ENCODE measurements at places on chromosomes 7 and 10. TPM values are rescaled to one million over a fixed set of nuclear protein-coding genes. Genes with fewer than 3 reads are reported as not detected.

- DNase-seq: no peak
Observed at GRCh38 chr10:7258948-7259523, 151.8 kb downstream of the SFMBT2 start.

- no peak for DNase-seq
Observed at GRCh38 chr10:89221919-89222318, 14.8 kb upstream of the CH25H start.

GRCh38 chr7:158549616-158550393 lies 37.8 kb downstream of the PTPRN2 start:
- DNase-seq: peak; percentile 43

- no peak for DNase-seq
Observed at GRCh38 chr10:125692601-125693523, 9.9 kb upstream of the TEX36 start.

GRCh38 chr10:33010132-33011037 lies 52.4 kb upstream of the ITGB1 start:
- no peak for DNase-seq

- DNase-seq: no peak
Observed at GRCh38 chr10:3525832-3526449, 259.1 kb downstream of the KLF6 start.

DNA sequence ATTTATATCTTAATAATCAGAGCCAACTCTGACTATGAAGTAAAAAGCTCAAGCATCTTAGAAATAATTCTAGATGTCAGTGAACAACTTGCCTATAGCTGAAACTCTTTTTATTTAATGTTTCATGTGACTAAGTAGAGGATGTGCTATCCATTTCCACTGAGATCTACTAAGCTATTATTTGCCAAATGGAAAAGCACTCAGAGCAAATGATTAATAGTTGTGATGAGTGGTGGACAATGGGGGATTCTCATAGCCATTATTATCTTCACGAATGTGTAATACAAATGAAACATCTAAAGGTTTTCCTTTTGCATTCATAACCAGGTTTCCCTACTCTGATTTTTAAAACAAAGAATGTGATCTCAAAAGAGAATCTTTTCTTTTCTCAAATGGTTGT lies 126.6 kb upstream of the GNAI1 start:
- no peak for DNase-seq

DNA sequence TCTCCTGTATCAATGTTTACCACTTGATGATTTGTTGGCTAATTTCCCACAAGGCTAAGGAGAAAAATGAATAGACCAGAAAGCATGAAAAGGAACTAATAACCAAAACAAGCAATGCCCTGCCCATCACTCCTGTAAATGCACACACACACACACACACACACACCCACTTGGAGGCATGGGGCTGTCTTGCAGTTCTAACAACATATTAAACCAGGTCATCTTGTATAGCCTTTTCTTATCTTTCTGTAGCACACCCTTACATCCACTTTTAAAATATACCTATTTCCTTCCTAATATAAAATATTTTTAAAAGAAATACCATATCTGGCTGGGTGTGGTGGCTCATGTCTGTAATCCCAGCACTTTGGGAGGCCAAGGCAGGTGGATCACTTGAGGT lies 105.3 kb downstream of the CTTNBP2 start:
- DNase-seq: no peak

- no peak for DNase-seq
Observed at GRCh38 chr7:14937581-14937980, 35.0 kb upstream of the DGKB start.

GRCh38 chr10:18429335-18429734 lies 222.1 kb downstream of the NSUN6 start:
- no peak for DNase-seq

DNA sequence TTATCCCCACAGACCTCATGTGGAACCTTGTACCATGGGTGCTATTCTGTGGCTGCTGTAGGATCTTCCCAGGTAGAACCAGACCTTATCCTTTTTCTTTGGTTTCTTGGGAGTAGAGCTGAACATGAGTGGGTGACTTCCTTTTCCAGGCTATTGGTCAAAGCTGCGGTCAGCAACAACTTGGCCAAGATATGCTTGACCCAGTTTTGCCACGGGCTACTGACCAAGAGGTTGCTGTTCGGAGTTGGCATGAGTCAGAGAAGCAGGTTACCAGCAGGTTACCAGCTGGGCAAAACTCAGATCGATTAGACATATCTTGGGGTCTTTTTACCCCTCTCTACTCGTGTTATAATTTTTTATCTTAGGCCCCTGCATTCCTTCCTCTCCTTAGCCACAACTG lies 36.7 kb upstream of the HDAC9 start:
- DNase-seq: no peak

GRCh38 chr10:91412354-91413087 lies 2.4 kb downstream of the HECTD2 start:
- no peak for DNase-seq

DNA sequence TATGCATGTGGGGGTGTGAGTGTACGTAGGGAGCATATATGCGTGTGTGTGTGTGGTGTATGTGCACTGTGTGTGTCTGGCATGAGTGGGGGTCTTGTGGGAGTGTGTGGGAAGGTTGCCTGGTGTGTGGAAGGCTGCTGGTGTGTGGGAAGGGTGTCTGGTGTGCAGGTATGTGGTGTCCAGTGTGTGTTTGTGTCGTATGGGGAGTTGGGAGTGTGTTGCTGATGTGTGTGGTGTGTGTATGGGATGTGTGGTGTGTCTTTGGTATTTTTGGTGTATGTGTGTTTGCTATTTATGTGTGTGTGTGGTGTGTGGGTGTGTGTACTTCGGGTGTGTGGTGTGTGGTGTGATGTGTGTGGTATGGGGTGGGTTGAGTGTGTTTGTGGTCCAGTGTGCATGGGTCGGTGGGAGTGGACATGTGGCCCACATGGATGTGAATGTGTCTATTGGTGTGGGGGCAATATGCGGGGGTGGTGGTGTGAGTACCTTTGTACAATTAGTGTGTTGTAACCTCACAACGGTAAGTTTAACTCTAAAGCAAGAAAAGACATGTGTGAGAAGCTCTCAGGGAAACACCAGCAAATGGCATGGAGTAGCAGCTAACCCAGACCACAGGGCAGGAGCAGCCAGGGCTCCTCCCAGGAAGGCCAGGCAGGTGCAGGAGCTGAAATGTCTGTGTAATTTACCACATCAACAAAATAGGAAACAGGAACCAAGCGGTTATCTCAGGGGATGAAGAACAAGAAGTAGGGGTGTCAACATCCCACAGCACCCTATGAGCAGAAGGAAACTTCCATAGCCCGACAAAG lies 11.9 kb downstream of the ANTXRL start:
- no peak for DNase-seq

- no peak for DNase-seq
Observed at GRCh38 chr10:115988380-115988779, 284.6 kb downstream of the GFRA1 start.

GRCh38 chr10:26555719-26556368 lies 117.7 kb downstream of the APBB1IP start:
- no peak for DNase-seq

DNA sequence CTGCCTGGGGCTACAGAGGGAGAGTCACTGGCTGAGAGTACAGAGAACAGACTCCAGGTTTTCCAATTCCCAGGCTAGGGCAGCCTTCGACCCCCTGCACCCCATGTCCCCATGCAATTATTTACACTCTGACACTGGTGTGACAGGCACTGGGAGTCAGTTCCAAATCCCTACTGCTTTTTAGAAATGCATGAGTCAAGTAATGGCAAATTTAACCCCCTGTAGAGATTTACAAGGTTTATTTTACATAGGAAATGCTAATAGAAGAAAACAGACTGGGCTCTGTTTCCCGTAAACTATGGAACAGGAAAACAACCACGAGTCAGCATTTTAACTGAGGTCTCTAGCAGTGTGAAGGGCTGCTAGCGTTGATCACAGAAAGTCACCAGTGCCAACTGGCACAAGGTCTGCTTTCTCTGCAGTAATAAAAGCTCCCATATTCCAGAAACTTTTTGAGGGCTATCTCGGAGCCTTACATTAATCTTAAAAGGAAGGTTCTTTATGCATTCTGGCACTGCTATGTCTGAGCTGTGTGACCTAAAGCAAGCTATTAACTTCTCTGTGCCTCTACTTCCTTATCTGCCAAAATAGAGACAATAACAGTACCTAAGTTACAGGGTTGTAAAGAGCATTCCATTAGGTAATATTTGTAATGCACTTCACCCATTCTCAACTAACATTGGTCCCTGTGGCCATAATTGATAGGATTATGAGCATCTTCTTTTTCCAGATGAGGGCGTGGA lies 28.2 kb downstream of the NOD1 start:
- no peak for DNase-seq

- peak; percentile 44 for DNase-seq
Observed at GRCh38 chr10:15585303-15585715, 134.4 kb downstream of the ITGA8 start.

DNA sequence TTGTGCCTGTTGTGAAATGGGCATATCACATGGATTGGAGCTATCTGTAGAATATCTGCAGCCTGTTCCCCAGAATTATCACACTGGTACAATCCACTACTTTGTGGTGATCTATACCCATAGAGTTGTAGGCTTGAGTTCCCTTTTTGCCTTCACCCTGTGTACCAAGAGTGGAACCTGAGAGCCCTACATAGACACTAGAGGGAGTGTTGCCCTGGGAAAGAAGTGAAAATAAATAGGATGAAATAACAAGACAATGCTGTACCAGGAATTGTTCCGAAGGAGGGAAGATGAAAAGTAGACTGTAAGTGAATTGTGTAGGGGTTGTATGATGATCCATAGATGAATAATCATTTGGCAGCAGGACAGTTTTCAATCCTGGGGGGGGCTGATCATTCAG lies 9.0 kb downstream of the SORCS3 start:
- no peak for DNase-seq

GRCh38 chr7:137305901-137306621 lies 37.5 kb downstream of the PTN start:
- DNase-seq: no peak

- DNase-seq: peak; percentile 82
Observed at GRCh38 chr7:101436221-101436735, 73.6 kb downstream of the COL26A1 start.

- DNase-seq: no peak
Observed at GRCh38 chr10:88980247-88980646, 10.4 kb upstream of the FAS start.

- no peak for DNase-seq
Observed at GRCh38 chr7:5359344-5359743, 64.3 kb downstream of the TNRC18 start.

DNA sequence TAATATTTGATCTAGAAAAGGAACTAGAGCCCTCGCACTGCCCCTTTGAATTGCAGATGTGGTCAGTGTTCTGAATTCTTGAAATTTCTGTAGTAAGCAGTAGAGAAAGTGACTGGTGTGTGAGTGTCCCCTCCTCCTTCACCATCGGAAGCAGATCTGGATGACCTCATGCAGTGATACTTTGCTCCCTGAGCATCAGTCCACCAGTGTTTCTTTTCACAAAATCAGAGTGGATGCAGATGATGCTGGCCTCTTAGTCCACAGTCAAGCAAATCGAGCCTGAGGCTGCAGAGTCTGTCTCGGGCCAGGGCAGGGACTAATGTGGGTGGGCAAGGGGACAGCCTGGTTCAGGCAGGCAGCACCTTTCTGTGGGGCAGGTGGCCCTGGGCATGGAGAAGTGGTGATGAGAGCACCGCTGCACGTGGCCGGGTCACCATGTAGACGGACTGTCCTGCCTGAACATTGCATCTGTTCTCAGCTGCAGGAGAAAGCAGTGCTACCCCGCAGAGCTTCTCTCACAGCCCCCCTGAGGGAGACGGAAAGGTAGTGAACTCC lies 5.4 kb downstream of the INSIG1 start:
- no peak for DNase-seq

- DNase-seq: no peak
Observed at GRCh38 chr10:124465777-124466488, 4.3 kb downstream of the LHPP start.

GRCh38 chr10:130787243-130787642 lies 524.3 kb downstream of the TCERG1L start:
- DNase-seq: no peak

DNA sequence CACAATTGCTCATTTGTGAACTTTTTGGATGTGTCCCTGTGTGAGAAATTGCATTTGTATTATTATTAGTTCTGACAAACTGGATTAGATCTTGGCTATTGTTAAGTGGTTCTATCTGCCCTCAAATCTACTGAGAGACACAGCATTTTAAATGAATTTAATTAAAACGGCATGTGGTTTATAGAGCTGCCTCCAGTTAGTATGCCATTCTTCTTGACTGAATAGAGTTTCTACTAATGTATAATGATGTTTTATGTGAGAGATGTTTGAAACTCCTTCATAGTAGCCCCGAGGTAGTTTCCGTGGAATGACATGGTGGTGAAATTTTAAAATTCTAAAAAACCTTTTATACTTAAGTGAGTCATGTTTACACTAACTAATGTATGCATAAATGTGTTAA lies 110.9 kb downstream of the DYNC1I1 start:
- DNase-seq: no peak

- no peak for DNase-seq
Observed at GRCh38 chr7:42071372-42072261, 165.4 kb downstream of the GLI3 start.

Gene GRID1
- polyA plus RNA-seq: 2.2 TPM

Gene ENKUR
- 5.6 TPM for polyA plus RNA-seq

Gene COL13A1
- 29.6 TPM for polyA plus RNA-seq

Gene ATP6V1F
- polyA plus RNA-seq: 232 TPM

Gene ACSL5
- polyA plus RNA-seq: 4.1 TPM

Gene OR2A14
- not detected for polyA plus RNA-seq

Gene SLC18A2
- 1.4 TPM for polyA plus RNA-seq

Gene TMEM178B
- polyA plus RNA-seq: 0.34 TPM

Gene PDZD7
- polyA plus RNA-seq: 3.2 TPM

Gene LGI1
- 5.1 TPM for polyA plus RNA-seq

Gene TDRD1
- not detected for polyA plus RNA-seq

Gene TMEM196
- not detected for polyA plus RNA-seq

Gene MMP21
- polyA plus RNA-seq: 0.74 TPM

Gene TMEM130
- polyA plus RNA-seq: 4.4 TPM

Gene GRM3
- polyA plus RNA-seq: 0.22 TPM

Gene TRIM74
- polyA plus RNA-seq: 2.0 TPM

Gene HOGA1
- polyA plus RNA-seq: 70.8 TPM

Gene IKZF1
- 1.8 TPM for polyA plus RNA-seq

Gene CCDC172
- not detected for polyA plus RNA-seq

Gene ADAM8
- 5.0 TPM for polyA plus RNA-seq
